Fibroblast of the aortic adventitia (primary cell): ENCODE measurements at places on chromosomes 5 and 9. TPM values are rescaled to one million over a fixed set of nuclear protein-coding genes. Genes with fewer than 3 reads are reported as not detected.

Gene IL13
- not detected in 2 replicates for total RNA-seq

Gene LECT2
- not detected in 2 replicates for total RNA-seq

Gene SLC34A3
- total RNA-seq: not detected in 2 replicates

Gene SGTB
- 6.1 and 16.4 TPM in 2 replicates for total RNA-seq

Gene FOXD4L6
- total RNA-seq: not detected in 2 replicates

Gene CACNA1B
- total RNA-seq: under 0.01 and 0.16 TPM in 2 replicates

Gene MARCHF11
- total RNA-seq: not detected in 2 replicates

Gene RGS7BP
- 0.72 and 1.1 TPM in 2 replicates for total RNA-seq

Gene PCDHA7
- 0.18 and 0.41 TPM in 2 replicates for total RNA-seq

- DNase-seq: no peak
Observed at GRCh38 chr5:88396000-88396535, 127.4 kb upstream of the TMEM161B start.

GRCh38 chr5:1731091-1731639 lies 68.5 kb downstream of the MRPL36 start:
- DNase-seq: no peak

- peak; percentile 38 for DNase-seq
Observed at GRCh38 chr5:163789870-163790269, 284.5 kb downstream of the MAT2B start.

DNA sequence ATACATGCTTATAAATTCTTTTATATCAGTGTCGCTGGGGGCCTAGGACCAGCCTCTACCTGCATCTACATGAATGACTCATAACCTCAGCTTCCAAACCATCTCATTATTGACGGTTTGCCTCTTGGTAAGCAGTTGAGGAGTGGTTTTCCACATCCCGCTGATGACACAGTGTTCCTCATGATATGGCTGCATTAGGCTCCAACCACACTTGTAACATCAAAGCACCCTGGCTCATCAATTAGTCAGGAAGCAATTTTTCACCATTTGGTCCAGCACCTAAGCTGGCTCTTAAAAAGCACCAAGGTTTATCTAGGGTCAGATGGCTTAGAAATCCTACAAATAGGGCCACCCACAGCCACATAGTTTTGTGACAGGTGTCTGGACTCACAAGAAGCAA lies 402.4 kb downstream of the ARHGEF28 start:
- no peak for DNase-seq

DNA sequence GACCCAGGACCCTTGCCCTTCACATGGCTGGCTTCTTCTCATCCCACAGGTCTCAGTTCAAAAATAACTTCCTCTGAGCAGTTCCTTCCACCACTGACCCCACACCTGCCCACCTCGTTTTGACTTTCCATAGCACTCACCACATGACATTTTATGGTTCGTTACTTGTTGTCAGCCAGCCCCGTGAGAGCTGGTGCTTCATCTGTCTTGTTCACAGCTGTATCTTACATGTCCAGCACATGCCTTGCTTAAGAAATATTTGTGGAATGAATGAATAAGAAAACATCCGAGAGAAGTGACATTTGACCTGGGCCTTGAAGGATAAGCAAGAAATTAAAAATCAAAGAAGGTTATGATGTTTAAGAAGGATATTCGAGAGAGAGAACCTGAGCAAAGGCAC lies 193.9 kb downstream of the RFK start:
- no peak for DNase-seq

- DNase-seq: peak; percentile 10
Observed at GRCh38 chr5:93791518-93791972, 50.1 kb upstream of the POU5F2 start.

GRCh38 chr5:135392256-135392655 lies 6.8 kb downstream of the MACROH2A1 start:
- DNase-seq: peak; percentile 60

GRCh38 chr9:135522137-135522877 lies 1.1 kb downstream of the LCN1 start:
- no peak for DNase-seq

- no peak for DNase-seq
Observed at GRCh38 chr9:9615086-9615485, 997.7 kb downstream of the PTPRD start.

DNA sequence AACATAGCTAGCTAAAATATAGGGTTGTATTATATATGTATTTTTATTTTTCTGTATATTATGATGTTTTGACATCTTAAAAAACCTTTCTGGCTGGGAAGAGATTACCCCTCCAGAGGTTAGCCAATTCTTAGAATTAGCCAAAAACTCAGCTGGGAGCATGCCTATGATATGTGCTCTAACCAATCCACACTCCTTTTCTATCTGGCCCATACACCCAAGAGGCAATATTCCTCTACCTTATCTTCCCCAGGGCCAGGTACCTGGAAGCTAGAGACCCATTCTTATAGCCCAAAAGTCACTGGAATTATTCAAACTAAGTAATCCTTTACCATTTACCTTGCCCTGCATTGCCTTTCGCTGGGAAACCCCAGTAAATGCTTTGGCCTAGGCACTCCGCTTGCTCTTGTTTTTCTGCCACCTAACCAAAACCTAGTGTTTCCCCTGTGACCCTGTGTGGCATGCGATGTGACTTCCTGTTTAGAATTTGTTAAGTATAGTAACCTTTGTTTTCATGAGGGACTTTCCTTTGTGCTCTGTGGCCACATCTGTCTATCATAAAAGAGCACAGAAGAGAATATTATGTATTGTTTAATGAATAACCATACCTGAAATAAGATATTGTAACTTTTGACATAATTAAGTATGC lies 37.4 kb downstream of the CSNK1G3 start:
- no peak for DNase-seq

DNA sequence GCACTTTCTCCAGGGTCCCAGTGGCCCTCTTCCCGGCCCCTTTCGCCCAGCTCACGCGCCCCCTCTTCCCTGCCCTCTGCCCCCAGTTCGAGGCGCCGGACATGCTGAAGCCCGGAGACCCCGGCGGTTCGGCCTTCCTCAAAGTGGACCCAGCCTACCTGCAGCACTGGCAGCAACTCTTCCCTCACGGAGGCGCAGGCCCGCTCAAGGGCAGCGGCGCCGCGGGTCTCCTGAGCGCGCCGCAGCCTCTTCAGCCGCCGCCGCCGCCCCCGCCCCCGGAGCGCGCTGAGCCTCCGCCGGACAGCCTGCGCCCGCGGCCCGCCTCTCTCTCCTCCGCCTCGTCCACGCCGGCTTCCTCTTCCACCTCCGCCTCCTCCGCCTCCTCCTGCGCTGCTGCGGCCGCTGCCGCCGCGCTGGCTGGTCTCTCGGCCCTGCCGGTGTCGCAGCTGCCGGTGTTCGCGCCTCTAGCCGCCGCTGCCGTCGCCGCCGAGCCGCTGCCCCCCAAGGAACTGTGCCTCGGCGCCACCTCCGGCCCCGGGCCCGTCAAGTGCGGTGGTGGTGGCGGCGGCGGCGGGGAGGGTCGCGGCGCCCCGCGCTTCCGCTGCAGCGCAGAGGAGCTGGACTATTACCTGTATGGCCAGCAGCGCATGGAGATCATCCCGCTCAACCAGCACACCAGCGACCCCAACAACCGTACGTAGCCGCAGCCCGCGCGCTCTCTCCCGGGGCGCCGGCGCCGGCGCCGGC lies 1.0 kb downstream of the PRDM6 start:
- peak; percentile 25 for DNase-seq

- DNase-seq: no peak
Observed at GRCh38 chr9:127980060-127980705, 606 bp downstream of the EEIG1 start.

- DNase-seq: no peak
Observed at GRCh38 chr5:143470120-143470519, 66.6 kb upstream of the NR3C1 start.

DNA sequence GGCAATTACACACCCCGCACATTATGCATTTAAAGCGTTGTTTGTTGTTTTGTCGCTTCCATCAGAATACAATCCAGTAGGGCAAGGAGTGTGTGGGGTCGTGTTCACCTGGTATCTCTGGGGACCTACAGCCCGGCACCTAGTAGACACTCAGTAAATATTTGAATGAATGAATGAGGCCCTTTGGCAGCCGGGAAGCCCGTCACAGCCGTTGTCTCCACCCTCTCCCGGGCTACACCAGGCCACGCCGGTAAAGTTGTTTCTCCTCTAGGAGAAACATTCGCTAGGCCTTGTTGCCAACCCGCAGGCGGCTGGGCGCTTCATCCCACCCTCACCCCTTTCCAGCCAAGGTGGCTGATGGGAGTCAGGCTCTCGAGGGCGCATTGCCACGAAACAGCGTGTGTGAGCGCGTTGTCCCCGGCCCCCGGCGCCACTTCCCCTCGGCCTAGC lies 876 bp upstream of the JAK2 start:
- no peak for DNase-seq

- no peak for DNase-seq
Observed at GRCh38 chr5:34870382-34870781, 31.4 kb downstream of the TTC23L start.

- DNase-seq: peak; percentile 70
Observed at GRCh38 chr9:121770415-121771273, 119.2 kb downstream of the DAB2IP start.

GRCh38 chr5:55829956-55830355 lies 21.2 kb upstream of the IL31RA start:
- DNase-seq: no peak

DNA sequence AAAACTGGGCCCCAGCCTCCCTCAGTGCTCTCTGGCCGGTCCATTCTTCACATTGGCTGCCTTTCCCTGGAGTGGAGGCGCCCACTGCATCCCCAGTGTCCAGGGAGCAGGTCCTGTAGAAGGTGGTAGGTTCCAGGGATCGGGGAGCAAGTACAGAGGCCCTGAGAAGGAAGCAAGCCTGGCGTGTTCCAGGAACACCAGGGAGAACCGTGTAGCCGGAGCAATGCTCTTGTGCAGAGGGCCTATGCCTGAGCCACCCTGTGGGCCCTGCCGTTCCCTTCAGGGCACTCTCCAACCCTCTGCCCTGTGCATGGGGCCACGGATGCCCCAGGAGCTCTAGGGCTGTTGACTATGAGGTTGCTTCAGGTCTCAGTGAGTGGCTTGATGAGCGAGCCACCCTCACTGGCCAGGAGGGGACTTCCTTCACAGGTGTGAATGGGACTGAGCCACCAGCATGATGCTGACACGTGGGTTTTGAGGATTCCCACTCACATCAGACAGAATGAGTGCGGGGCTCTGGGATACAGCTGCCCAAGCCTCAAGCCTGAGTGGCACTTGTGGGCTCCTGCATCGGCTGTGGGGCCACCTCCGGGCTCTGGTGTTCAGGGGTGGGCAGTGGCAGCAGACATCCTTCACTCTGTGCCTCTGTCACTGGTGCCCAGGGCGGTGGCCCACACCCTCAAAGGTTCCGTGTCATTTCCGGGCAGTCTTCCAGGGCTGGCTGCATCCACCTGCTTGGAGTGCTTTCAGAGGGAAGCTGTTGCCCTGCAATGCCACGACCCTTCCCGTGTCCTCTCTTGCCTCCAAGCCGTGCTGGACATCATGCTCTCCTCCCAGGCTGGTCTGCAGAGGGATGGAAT lies 54.4 kb downstream of the ADAMTS2 start:
- no peak for DNase-seq

GRCh38 chr9:91346644-91347043 lies 15.1 kb downstream of the AUH start:
- no peak for DNase-seq

- DNase-seq: no peak
Observed at GRCh38 chr9:2024888-2025782, 10.0 kb downstream of the SMARCA2 start.
